ENCODE measurements at places on chromosomes 1 and 21.

GRCh38 chr21:42225571-42226155 is 6.7 kb downstream of the ABCG1 start:
- no peak overlapping the region for H3K4me3 ChIP-seq
- no peaks in the 10 kb centered on the region for H3K4me1 ChIP-seq
- peaks cover 68% of the 10 kb centered on the region for H3K27me3 ChIP-seq
- no peak for DNase-seq

GRCh38 chr1:221845650-221846371 is 103.9 kb upstream of the DUSP10 start:
- no peaks in the 10 kb centered on the region for H3K36me3 ChIP-seq
- no peak overlapping the region for H3K4me3 ChIP-seq
- H3K4me1 ChIP-seq: peaks cover 54% of the 10 kb centered on the region

- DNase-seq: no peak
- H3K4me3 ChIP-seq: no peak overlapping the region
Observed at GRCh38 chr21:38774152-38774551, 31.6 kb upstream of the ETS2 start.

DNA sequence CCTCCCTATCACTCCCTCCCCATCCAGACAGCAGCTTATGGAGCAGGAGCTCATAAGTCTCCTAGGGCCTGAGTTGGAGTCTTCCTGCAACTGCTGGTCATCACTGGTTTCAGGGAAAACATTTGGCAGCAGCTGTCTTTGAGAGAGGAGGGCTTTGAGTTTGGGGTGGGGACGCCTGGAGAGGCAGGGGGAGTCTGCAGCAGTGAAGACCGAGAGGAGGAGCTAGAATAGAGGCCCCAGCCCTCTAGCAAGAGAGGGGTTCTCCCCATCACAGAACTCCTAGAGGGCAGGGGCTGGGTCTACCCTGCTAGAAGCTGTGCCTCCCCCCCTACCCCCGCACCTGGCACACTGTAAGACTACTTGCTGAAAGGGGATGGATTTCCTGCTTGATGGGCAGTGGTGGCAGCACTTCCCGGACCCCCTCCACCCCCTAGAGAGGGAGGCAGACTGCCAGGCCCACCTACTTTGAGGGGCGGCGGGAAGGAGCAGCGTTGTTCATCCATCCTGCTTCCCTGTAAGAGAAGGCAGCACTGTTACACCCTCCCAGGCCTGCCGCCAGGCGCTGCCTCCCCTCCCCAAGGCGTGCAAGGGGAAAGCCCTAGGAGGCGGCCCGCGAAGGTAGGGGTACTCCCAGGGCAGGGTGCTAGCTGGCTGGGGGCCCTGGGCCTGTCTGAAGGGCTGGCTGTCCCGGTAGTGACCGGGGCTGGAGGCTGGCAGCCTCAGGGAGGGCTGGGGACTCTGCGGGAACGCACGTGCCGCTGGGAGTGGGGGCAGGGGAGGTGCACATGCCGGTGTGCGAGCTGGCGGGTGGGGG is 50.4 kb downstream of the RAP1GAP start:
- H3K27me3 ChIP-seq: no peaks in the 10 kb centered on the region
- peaks cover 26% of the 10 kb centered on the region for H3K4me1 ChIP-seq
- no peak overlapping the region for H3K27ac ChIP-seq
- H3K4me3 ChIP-seq: no peak overlapping the region

DNA sequence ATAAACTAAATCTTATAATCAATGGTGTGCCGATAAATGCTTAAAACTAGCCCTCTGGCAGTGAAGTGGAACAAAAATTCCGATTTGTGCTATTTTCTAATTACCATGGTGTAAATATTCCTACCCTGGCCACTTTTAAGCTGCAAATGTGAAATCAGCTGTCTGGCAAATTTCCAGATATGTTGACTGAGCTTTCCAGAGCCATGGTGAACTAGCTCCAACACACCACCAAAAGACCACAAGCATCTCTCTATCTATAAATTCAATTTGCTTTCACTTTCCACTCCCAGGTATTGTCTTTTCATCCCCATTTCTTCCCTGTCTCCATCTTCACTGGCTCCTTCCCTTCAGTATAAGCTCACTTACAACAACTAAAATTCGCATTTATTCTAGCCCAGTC is 152.3 kb upstream of the RGS18 start:
- no peak overlapping the region for H3K4me3 ChIP-seq
- H3K36me3 ChIP-seq: no peaks in the 10 kb centered on the region
- DNase-seq: no peak
- H3K27me3 ChIP-seq: no peaks in the 10 kb centered on the region

DNA sequence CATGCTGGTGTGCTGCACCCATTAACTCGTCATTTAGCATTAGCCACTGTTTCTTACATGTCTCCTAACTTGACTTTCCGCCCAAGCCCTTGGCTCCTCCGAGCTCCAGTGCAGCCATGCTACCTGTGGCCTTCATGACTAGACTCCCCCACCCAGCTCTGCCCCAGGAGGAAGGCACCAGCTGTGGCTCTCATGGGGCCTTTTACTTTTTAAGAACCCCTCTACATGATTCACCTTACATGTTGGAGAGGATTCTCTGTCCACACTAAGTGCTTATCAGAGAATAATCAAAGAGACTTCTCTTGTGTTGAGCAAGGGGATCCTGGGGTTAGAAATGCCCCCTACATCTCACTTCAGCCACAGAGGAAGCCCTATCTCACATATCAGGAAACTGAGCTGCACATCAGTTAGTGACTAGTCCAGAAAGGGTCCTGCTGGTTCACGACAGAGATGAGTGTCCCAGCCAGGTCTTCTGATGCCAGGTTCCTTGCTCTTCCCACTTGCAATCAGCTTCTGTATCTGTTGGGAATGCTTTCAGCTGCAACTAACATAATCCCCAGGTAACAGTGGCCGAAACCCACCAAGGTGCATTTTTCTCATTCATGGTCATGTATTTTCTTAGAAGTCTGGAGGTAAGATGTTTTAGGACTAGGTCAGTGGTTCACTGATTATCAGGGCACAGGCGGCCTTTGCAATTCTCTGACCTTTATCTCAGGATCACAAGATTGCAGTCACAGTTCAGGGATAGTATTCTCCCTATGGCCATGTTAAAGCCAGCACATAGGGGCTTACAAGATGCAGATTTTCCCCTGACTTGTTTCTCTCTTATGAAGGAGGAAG is 45.9 kb downstream of the KLHDC7A start:
- H3K27me3 ChIP-seq: peaks cover 88% of the 10 kb centered on the region
- no peaks in the 10 kb centered on the region for H3K4me1 ChIP-seq
- no peaks in the 10 kb centered on the region for H3K36me3 ChIP-seq
- no peak overlapping the region for H3K4me3 ChIP-seq
- DNase-seq: no peak
- no peak overlapping the region for H3K27ac ChIP-seq

DNA sequence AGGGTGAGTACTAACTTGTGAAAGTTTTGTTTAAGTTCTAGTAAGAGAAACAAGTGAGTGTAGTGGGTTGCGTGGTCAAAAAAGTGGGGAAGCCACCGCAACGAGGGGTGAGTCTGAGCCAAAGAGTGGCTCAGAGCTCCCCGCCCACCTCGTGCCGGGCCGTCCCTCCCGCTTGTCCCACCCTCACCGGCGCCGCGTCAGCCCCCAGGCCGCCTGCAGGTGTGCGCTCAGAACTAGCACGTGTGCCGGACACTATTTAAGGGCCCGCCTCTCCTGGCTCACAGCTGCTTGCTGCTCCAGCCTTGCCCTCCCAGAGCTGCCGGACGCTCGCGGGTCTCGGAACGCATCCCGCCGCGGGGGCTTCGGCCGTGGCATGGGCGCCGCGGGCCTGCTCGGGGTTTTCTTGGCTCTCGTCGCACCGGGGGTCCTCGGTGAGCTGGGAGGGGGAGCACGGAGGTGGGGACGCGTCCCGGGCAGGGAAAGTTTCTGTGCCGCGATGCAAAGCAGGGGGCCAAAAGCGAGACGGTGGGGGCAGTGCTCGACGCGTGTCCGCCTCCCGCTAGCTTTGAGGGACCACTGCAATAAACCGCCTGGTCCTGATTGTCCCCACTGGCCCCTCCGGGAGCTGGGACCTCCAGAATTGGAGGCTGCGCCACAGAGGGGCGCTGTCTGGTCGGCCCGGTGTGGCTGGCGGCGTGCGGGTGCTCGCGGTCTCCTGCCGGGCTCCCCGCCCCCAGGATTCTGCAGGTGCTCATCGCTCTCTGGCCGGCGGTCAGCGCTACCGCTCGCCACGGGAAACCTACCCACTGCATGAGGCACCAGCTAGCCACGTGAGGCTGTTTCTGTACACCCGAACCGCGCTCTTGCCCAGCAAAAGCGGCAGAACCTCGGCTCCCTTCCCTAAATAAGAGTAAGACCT is at the start of gene CR2:
Gene CR2 (plus strand): TSS at position 283 of the 919 bp plus-strand sequence. CDS start 91 bp downstream, at position 374.
- H3K4me1 ChIP-seq: no peaks in the 10 kb centered on the region

- no peaks in the 10 kb centered on the region for H3K36me3 ChIP-seq
- no peak for DNase-seq
- H3K27ac ChIP-seq: no peak overlapping the region
- peaks cover 9% of the 10 kb centered on the region for H3K4me1 ChIP-seq
Observed at GRCh38 chr1:5769760-5770159, 222.5 kb downstream of the NPHP4 start.

GRCh38 chr1:192580351-192580962 is 4.9 kb downstream of the RGS1 start:
- H3K36me3 ChIP-seq: no peaks in the 10 kb centered on the region
- peak; percentile 42 for DNase-seq
- no peak overlapping the region for H3K27ac ChIP-seq
- no peak overlapping the region for H3K4me3 ChIP-seq
- H3K4me1 ChIP-seq: no peaks in the 10 kb centered on the region

DNA sequence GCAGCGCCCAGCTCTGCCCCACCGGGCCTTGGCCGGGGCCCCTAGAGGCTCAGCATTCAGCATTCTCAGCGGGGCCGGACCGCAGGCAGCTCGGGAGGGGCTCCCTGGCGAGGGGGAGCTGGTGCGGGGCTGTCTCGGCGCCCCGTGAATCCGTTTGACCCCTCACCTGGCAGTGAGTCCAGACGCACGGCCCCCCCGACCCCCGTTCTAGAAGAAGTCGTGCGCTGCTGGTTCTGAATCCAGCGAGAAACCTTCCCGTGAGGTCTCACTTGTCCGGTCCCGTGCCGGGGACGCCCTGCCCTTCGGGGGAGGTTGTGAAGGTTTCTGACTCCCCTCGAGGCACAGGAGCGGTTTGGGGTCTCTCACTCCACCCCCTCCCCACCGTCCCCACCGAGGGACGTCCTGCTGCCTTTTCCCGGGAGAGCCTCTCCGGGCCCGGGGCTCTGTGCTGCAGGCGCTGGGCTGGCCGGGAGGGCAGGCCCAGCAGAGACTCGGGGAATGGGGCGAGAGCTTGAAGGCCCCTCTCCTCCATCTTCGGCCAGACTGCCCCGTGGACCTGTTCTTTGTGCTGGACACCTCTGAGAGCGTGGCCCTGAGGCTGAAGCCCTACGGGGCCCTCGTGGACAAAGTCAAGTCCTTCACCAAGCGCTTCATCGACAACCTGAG is 655 bp downstream of the COL6A1 start:
- H3K27ac ChIP-seq: no peak overlapping the region
- H3K36me3 ChIP-seq: peaks cover 5% of the 10 kb centered on the region
- no peak for DNase-seq
- peak overlapping the region; percentile 56 for H3K4me3 ChIP-seq
